RPMI7951 (cell line): ENCODE measurements at places on chromosomes 16 and 17.

- DNase-seq, result peak; percentile 50
These were observed 25.8 kb downstream of the SLC38A7 start for GRCh38 chr16:58658796-58659211.

DNA sequence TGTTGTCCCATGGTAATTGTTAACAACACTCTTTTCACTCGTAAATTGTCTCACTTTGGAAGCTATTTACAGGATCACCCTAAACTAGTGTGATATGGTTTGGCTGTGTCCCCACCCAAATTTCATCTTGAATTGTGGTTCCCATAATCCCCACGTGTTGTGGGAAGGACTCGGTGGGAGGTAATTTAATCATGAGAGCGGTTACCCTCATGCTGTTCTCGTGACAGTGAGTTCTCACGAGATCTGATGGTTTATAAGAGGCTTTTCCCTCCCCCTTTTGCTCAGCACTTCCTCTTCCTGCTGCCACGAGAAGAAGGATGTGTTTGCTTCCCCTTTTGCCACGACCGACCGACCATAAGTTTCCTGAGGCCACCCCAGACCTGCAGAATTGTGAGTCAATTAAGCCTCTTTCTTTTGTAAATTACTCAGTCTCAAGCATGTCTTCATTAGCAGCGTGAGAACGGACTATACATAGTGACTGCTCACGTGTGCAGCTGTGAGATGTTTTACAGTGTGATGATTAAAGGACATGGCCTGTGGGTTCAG lies 34.4 kb downstream of the DNAH3 start:
- DNase-seq, result peak; percentile 50

DNA sequence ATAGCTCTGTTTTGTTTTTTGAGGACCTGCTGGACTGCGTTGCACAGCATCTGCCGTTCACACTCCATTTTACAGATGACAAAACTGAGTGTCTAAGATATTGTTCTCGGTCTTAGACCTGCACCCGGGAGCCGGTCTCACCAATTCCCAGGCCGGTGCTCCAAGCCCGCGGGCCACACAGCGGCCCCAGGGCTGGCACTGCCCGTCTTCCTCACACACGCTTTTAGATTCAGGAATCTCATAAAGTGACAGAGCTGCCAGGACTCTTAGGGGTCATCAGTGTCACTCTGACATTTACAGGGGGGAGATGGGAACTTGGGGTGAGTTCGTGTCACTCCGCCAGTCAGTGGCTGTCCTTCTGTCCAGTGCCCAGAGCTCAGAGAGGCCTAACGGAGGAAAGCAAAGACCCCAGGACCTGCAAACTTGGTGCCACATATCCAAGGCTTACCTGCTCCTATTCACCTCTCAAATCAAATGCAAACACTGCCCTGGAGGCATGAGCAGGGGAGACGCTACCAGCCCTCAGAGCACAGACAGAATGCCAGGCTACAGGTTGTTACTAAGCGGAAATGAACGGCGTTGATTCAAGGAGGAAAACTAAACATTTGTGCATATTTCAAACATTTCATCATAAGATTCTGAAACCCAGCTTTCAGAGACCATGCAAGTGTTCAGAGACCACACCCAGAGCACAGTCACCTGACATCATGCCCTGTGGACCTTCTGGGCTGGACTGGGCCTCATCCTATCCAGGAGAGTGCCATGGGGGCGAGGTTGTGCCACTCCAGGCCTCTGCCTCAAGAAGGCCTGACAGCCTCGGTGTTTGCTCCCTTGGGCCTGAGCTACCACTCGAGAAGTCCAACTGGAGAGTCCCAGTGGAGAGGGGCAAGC lies 29.5 kb downstream of the TNFRSF13B start:
- DNase-seq, result no peak

- DNase-seq, result no peak
These were observed 18.8 kb upstream of the RBL2 start for GRCh38 chr16:53415504-53415903.

- DNase-seq, result no peak
These were observed 669 bp downstream of the RNF167 start for GRCh38 chr17:4940555-4941318.

DNA sequence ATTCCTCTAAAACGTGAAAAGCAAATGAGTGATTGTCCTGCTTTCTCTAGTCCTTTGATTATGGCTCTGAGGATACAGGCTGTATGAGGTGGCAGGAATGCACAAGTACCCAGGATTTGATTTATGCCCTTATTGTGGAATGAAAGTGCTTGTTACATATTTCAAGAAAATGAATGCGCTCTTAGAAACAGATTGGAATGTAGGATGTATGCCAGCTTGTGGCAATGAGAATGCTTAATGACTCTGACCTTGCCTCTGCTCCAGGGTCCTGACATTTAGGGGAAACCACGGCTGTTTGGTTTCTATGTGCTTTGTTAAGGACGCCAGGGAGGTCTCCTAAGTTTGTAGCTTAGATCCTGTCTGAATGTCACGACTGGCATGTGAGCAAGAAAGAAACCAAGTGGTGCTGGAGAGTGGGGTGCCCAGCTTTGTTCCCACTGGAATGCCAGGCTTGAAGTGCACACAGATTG lies 22.0 kb downstream of the PRCD start:
- DNase-seq, result peak; percentile 68

GRCh38 chr17:72392056-72393010 lies 271.5 kb downstream of the SOX9 start:
- DNase-seq, result peak; percentile 86

- no peak for DNase-seq
These were observed 816.9 kb downstream of the CDH11 start for GRCh38 chr16:64304951-64305350.

- peak; percentile 10 for DNase-seq
These were observed 55.4 kb upstream of the DOC2B start for GRCh38 chr17:236641-237405.

- DNase-seq, result peak; percentile 26
These were observed 646 bp downstream of the CBX2 start for GRCh38 chr17:79778504-79779083.

DNA sequence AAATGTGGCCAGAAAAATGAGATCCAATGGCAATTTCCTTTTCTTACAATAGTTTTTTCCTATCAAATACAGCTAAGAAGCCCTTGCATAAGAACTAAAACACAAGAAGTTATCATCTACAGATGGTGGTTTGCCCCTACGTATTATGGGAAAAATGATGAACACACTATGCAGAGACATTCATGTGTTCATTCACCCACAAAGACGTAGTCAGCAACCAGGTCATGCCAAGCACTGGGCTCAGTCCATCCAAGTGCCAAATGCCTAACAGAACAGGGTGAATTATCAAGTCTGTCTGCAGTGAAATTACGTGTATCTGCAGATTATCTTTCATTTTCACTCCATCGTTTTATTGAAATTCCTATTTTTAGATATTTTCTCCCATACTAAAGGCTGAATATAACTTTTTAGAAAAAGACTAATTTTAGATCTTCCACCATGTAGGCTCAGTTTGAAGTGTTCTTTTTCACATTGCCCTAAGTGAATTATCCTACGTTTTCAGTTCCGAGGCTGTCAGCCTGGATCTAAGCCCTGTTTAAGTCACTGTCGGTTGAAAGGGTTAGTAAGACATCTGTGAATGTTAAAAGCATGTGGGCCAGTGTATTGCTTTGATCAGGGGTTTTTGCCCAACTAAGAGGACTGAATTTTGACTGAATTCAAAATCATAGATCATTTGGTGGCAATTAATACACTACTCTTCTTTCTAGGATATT lies 78.1 kb upstream of the DHX40 start:
- DNase-seq, result no peak

- DNase-seq, result no peak
These were observed 66.2 kb upstream of the LYRM9 start for GRCh38 chr17:27959382-27959709.

- no peak for DNase-seq
These were observed 22.2 kb upstream of the ATP2A3 start for GRCh38 chr17:3986270-3986938.

DNA sequence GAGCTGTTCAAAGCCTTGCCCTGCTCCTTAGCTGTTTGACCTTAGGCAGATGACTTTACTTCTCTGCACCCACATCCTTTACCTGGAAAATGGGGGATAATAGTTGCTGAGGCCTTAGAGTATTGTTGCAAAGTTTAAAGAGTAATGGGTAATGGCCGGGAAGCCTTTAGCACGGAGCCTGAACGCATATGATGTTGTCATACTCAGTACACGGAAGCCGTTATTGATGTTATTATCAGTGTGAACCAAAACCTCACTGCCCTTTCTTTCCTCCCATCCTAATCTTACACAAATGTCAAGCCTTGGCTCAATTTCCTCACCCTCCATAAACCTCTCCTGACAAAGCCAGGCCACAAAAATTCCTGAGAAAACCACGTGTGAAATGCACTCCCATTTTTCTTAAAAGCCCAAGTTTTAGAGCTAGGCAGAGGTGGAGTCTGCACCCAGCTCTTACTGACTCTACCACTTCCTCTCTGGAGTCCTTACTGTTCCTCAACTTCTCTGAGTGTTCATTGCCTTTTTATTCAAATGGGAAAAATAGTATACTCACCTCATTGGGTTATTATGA lies 67.3 kb upstream of the CACNG3 start:
- DNase-seq, result no peak

DNA sequence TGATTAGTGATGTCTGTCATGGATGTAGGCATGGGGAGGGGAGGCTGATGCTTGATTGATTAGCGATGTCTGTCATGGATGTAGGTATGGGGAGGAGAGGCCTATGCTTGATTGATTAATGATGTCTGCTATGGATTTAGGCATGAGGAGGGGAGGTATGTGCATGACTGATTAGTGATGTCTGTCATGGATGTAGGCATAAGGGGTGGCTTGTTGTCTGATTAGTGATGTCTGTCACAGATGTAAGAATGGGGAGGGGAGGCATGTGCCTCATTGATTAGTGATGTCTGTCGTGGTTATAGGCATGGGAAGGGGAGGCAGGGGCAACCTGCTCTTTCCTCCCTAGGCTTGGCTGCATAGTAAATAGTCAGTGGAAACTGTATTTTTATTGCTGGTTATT lies 409.4 kb downstream of the HAPSTR1 start:
- no peak for DNase-seq

DNA sequence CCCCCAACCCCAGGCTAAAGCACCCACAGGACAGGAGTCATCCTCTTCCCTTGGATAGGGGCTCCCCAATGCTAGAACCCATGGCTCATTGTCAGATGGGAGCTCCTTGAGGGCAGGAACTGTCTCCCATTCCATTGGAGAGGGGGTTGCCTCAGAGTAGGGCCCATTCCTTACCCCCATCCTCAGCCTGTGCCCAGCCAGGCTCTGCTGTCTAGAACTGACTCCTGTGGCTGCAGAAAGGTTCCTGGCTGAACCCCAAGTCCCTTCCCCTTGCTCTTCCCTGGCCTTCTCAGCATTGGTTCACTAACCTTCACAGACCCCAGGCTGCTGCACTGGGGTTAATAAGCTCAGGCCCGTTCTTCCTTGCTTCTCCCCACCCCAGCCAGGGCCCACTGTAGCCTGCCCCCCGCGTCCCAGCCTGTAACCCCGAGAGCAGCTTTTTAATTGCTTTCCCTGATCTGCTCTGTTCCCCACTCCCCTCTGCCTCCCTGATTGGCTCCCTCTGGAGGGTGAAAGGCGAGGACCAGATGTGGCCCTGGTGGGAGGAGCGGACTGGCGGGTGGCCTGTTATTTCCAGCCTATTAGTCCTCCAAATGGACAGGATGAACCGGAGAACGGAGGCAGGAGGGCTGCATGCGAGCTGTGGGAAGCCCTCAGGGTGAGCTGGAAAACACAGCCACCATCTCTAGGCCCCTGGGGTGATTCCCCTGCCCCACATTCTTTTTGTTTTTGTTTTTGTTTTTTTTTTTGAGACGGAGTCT lies 6.0 kb upstream of the GFAP start:
- DNase-seq, result no peak

GRCh38 chr16:58222532-58223316 lies 24.8 kb upstream of the CSNK2A2 start:
- peak; percentile 26 for DNase-seq

GRCh38 chr16:3594316-3595109 lies 16.9 kb downstream of the SLX4 start:
- DNase-seq, result no peak

- no peak for DNase-seq
These were observed 136.4 kb downstream of the NPIPB5 start for GRCh38 chr16:22646948-22647556.

GRCh38 chr17:11707586-11707985 lies 109.3 kb downstream of the DNAH9 start:
- DNase-seq, result no peak

DNA sequence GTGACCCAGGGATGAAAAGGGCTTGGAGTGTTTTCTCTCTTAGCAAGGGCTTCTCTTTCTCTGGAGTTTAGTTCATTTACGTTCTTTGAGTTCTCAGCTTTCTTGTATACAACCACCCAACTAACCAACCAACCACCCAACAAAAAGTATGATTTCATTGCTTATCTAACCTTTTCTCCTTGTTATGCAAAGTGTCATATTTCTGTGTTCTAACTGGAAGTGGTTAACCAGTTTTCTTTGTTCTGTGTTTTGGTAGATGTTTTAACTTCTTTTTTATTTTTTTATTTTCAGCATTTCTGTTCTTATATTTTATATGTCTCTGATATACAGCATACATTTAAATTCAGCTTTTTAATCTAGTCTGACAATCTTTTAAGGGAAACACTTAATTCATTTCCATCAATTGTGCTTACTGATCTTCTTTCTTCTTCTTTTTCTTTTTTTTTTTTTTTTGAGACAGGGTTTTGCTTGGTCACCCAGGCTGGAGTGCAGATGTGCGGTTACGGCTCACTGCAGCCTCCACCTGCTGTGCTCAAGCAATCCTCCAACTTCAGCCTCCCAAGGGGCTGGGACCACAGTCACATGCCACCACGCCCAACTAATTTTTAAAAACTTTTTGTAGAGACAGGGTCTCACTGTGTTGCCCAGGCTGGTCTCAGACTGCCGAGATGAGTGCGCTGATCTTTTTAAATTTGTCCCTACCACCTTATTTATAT lies 29.6 kb downstream of the NLK start:
- DNase-seq, result no peak

DNA sequence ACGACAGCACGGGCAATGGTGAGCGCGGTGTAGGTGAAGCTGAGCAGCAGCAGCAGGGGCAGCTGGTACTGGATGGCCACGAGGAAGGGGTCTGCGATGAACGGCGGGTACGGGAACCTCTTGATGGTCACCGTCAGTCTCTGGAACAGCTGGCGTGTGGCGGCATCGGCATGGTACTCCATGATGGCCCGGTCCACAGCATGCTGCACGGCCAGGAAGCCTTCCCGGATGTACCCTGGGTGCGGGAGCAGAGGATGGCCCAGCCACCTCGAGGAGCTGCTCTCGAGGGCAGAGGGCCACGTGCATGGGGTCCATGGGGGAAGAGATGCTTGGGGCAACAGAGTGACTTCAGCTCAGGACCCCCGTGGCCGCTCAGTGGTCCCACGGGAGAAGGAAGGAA lies 20.9 kb downstream of the ABCA3 start:
- no peak for DNase-seq

- DNase-seq, result no peak
These were observed 103.0 kb upstream of the CDH13 start for GRCh38 chr16:82523815-82524214.

DNA sequence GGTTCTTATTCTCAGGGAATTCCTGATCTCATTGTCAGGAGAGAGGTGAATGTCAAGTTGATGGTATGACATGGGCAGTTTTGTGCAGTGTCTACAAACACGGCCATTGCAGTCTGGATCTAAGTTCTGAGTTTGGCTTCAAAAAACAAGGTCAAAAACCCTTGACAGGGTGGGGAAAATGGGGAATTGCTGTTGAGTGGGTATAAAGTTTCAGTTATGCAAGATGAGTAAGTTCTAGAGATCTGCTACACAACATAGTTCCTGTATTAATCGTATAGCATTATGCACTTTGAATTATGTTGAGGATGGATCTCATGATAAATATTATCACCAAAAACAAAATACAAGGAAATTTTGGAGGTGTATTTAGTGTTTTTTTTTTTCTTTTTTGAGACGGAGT lies 36.6 kb upstream of the CARMIL2 start:
- no peak for DNase-seq
